ENCODE measurements at places on chromosomes 3 and 15.
A peak's percentile ranks its signal among the peaks of the same experiment; 100 is the strongest.

DNA sequence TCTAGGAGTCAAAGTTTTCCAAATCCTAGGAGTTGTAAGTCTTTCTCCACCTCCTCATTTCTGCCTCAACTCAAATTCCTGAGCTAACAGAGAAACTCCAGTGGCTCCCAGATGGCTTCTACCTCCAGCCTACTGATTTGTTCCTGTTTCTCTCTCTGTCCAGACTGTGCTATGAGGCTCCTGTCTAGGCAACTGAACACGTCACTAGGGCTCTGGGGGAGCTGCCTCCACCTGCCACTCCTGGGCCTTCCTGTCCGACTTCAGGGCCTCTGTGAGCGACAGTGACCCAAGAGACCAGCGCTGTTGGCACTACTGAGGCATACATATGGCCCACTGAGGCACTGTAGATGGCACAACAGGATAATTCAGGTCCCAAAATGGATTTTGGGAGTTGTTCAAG is 71.4 kb downstream of the EXOG start:
- no peak for DNase-seq

DNA sequence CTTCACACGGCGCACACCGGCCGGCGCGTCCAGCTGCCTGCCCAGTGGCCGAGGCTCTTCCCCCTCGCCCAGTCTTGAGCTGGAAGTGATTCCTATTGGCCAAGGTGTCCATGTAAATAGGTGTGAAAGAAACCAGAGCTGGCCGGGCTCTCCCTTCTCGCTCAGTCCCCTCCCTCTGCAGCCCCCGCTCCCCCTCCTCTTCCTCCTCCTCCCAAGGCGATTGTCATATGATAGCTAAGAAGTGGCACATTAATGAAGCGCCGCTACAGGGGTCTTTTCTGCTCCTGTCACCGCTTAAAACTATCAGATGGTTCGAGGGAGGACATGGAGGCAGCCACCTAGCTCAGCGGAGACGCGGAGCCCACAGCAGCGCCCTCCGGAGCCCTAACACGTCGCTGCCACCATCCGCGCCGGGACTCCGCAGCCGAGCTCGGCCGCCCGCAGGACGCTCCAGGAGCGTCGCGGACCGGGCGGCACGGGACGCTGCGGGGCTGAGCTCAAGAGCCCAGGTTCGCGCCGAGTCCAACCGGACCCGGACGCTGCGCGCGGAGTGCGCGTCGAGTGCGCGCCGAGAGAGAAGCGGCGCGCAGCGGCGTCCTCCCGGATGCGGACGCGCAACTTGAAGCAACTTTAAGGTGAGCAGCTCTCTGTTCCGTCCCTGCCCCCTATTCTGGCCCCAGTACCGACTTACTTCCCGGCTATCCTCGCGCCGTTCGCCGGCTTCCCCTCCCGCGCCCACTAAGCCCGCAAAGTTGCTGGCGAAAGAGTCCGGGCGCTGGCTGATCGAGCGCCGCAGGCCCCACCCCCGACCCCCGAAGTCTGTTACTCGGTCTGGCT is at the start of gene FOXB1:
FOXB1 (plus strand) TSS at position 303 of the 837 bp plus-strand sequence. CDS start 653 bp downstream, outside the sequence.
- DNase-seq: no peak

- no peak for DNase-seq
Observed at GRCh38 chr3:136838641-136839555, 20.0 kb downstream of the SLC35G2 start.

- DNase-seq: no peak
Observed at GRCh38 chr3:171770689-171771620, 39.3 kb downstream of the PLD1 start.

DNA sequence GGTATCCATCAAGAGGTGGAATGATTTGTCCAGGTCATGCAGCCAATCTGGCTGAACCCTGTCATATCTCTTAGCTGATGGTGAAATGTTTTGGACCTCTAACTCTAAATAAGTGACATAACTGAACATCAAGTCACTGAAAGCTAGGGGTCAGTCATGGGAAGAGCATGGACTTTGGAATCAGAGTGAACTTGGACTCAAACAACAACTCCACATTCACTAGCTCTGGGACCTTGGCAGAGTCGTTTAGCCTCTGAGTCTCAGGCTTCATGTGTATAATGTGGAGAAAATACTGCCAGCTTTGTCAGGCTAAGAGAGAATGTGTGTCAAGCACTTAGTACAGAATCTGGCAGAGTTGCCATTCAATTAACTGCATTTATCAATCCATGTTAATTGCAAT is 557.8 kb upstream of the CFAP20DC start:
- DNase-seq: no peak

DNA sequence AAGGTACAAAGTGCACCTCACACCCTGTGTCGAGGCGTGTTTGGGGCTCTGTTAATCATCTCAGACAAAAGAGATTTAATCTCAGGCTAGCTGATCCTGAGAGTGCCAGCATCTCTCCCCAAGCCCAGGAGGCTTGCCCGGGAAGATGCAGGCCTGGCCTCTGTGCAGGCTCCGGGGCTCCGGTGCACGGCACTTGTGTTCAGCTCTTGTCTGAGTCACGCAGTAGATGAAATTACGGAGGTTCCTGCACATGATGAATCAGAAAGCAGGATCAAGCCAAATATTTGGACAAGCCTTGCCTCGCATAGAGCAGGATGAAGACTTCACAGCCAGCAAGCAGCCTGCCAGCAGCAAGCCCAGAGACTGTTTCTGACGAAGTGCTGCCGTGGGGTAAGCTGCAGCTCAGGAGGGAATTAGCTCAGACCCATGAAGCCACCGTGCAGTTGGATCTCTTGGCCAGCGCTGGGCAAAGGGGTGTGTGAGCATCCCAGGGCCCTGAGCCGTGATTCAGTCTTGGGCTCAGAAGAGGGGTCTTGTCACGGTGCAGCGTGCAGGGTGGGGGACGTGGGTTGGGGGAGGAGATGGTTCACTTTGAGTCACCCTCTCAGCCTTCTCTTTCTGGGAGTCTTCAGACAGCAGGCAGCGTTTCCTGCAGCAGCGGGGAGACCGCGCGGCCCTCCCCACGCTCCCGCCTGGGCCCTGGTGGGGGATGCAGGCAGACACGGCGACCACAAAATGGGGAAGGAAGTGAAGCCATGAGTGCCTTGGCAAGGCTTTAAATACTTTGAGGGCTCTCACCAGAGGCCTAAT is 89.2 kb upstream of the MEF2A start:
- no peak for DNase-seq

GRCh38 chr15:63264688-63265293 is 12.6 kb upstream of the APH1B start:
- DNase-seq: no peak

DNA sequence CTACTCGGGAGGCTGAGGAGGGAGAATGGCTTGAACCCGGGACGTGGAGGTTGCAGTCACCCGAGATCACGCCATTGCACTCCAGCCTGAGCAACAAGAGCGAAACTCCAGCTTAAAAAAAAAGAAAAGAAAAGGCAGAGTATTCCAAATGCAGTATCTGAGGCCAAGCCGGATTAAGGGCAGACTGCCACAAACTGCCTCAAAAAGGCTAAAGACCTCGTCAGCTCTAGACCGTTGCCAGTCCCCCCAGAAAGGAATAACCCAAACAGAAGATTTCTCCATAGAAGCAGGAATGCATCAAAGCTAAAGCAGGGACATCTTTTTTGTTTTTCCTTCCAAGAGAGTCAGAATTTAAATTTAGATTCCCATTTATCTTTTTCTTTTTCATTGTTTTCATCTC is 72.9 kb downstream of the TM4SF4 start:
- DNase-seq: no peak

- DNase-seq: no peak
Observed at GRCh38 chr3:64214381-64215018, 10.8 kb downstream of the PRICKLE2 start.

DNA sequence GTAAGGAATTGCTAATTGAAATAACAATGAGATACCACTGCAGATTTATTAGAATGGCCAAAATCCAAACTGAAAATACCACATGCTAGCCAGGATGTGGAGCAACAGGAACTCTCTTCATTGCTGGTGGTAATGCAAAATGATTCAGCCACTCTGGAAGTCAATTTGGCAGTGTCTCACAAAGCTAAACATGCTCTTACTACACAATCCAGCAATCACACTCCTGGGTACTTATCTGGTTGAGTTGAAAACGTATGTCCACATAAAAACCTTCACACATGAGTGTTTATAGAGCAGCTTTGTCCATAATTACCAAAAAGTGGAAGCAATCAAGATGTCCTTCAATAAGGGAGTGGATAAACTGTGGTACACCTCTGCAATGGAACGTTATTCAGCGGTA is 113.3 kb downstream of the SMAD6 start:
- DNase-seq: no peak

DNA sequence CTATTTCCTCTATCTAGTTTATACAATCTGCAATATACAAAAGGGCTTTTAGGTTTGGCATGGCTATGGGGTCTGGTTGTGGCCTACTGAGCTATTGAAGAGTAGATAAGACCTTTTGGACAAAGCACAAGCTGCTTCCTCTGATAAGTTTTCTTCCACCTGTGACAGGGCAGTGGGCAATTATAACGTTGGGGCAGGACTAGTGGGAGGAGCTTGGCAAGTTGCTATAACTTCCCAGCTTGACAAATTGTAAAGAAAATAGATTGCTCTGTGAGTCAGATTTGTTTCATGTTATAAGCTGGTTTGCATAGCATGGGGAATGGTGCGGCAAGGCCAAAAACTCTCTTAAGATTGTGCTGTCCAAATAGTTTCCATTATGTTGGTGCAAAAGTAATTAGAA is 64.9 kb downstream of the SLC7A14 start:
- peak; percentile 28 for DNase-seq

DNA sequence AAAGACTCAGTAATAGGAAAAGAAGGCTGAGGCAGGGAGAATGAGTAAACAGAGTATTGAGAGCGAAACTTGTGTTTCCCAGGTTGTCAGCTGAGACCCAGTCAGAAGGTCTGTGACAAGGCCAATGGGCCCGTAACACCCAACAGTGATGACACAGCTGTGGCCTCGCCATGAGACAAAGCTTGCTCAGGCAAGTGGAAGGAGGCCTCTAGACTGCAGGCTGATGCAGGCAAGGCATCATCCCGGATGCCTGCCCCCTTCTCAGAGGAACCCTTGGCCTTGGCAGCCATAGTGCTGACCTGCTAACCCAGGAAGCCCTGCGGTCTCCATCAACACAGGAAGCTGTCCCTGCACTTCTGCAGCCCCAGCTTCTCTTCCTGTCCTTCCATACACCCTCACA is 15.4 kb downstream of the RAB6B start:
- DNase-seq: no peak

- no peak for DNase-seq
Observed at GRCh38 chr3:142243134-142243533, 17.7 kb upstream of the GK5 start.

GRCh38 chr3:8964436-8965370 is 1.4 kb upstream of the RAD18 start:
- no peak for DNase-seq

- no peak for DNase-seq
Observed at GRCh38 chr15:59296181-59296617, 76.5 kb downstream of the MYO1E start.

- no peak for DNase-seq
Observed at GRCh38 chr15:39598186-39598850, 17.4 kb downstream of the THBS1 start.

- no peak for DNase-seq
Observed at GRCh38 chr15:48440084-48440483, 108.9 kb downstream of the DUT start.

GRCh38 chr3:45143673-45144671 is 2.2 kb downstream of the CDCP1 start:
- no peak for DNase-seq

- no peak for DNase-seq
Observed at GRCh38 chr3:132265488-132265887, 51.7 kb upstream of the ACP3 start.

GRCh38 chr3:140242818-140243276 is 307.9 kb downstream of the CLSTN2 start:
- DNase-seq: no peak

DNA sequence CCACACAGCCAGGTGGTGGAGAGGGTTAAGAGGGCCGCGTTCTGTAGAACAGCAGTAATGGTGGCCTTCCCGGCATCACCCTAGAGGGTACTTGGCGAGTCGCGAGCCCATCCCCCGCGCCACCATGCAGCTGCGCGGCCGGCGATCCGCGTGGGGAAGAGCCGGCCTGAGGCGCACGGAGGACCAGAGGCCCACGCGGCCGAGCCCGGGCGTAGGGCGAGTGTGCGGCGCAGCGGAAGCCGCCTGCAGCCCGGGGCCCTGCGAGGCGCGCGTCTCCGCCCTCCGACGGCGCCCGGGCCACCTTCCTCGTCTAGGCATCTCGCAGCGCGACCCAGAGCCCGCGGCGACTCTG is 423 bp downstream of the TKT start:
- DNase-seq: no peak

DNA sequence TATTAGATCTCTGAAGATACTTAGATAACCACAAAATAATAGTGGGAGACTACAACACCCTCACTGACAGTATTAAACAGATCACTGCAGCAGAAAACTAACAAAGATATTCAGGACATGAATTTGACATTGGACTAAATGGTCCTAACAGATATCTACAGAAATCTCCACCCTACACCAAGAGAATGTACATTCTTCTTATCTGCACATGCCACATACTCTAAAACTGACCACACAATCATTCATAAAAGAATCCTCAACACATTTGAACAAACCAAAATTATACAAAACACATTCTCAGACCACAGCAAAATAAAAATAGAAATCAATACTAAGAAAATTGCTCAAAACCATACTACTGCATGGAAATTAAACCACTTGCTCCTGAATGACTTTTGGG is 116.3 kb downstream of the DTWD1 start:
- DNase-seq: no peak

- no peak for DNase-seq
Observed at GRCh38 chr15:92930054-92930621, 30.0 kb downstream of the CHD2 start.

DNA sequence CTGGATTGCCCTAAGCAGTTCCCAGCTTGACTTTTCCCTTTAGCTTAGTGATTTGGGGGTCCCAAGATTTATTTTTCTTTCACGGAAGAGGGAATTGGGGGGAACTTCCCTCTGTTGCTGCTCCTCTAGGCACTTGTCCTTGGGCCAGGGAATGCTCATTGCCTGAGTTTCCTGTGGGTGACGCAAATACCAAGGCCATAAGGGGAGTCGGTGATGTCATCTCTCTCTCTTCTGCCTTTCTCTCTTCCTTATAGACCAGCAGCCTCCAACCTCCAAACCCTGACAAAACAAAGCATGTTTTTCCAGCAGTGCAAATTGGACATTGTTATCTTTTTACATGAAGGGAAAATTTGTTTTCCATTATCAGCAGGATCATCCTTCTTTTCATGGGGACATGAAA is 120.2 kb downstream of the ITPR1 start:
- DNase-seq: no peak

GRCh38 chr3:78734048-78734637 is 1033.7 kb downstream of the ROBO1 start:
- no peak for DNase-seq

GRCh38 chr3:150877303-150877702 is 27.9 kb downstream of the MINDY4B start:
- no peak for DNase-seq

Measured in NCI-H2081 treated with DMSO at 0.1 percent for 48 hours (cell line).